GM23248 (cell line): ENCODE measurements at places on chromosomes 2 and 18. TPM values are rescaled to one million over a fixed set of nuclear protein-coding genes. Genes with fewer than 3 reads are reported as not detected.

TMEM200C gene
- not detected in 2 replicates for total RNA-seq

MOCOS gene
- 23.6 and 26.2 TPM in 2 replicates for total RNA-seq

ACVR2A gene
- 17.5 and 24.0 TPM in 2 replicates for total RNA-seq

VIL1 gene
- total RNA-seq, result not detected in 2 replicates

GCG gene
- not detected in 2 replicates for total RNA-seq

KCNJ3 gene
- total RNA-seq, result not detected in 2 replicates

DSG1 gene
- total RNA-seq, result not detected in 2 replicates

GRCh38 chr2:180191432-180192124 lies 184.5 kb upstream of the CWC22 start:
- no peak overlapping the region for H3K4me3 ChIP-seq
- no peak overlapping the region for H3K27ac ChIP-seq
- no peaks in the 10 kb centered on the region for H3K27me3 ChIP-seq
- H3K4me1 ChIP-seq, result peaks cover 5% of the 10 kb centered on the region; the same call in 1 of the 2 replicates
- peak; percentile 14 for DNase-seq

DNA sequence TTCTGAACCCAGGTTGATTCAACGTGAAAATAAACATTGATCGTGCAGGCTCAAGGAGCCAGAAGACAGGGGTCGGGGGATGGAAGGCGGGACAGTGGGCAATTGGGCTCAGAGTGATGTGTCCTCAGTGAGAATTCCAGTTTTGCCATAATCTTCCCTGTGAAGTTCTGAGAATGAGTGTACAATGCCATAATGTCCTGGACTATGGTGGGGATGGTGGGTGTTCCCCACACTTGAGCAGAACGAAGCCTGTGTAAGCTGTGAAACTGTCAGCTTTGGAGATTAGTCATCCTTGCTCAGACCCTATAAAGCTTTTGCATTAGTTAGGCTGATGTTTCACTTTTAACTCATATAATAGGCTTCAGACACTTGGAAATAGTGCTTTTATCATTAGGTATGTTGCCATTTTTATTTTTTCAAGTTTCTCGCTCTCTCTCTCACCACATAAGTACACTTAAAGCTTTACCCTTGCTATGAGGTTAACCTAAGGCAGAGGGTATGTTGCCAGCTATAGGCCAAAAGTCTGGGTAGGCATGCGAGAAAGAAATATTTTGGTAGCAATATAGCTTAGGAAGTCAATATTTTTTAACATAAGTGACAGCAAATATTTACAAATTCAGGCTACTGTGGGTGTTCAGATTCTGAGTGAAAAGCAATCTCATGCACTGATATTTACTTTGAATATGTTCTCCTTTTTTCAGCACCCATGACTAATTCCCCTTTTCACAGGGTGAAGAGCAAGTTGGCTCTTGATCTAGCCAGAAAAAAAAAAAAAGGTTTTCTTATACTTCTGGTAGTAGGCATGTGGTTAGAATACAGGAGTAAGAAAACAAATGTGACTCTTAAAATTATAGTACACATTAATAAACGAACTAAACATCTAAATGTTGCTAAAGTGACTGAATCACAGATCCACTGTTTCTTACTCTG lies 47.2 kb downstream of the CDC42EP3 start:
- H3K27ac ChIP-seq, result peak overlapping the region; percentile 89
- H3K36me3 ChIP-seq, result no peaks in the 10 kb centered on the region
- peak overlapping the region; percentile 44 for H3K4me3 ChIP-seq
- peaks cover 70% of the 10 kb centered on the region for H3K4me1 ChIP-seq
- DNase-seq, result peak; percentile 78

GRCh38 chr18:58992301-58993231 lies 127.9 kb downstream of the ZNF532 start:
- no peaks in the 10 kb centered on the region for H3K27me3 ChIP-seq
- peaks cover 41% of the 10 kb centered on the region for H3K4me1 ChIP-seq
- peak; percentile 62 for DNase-seq
- no peaks in the 10 kb centered on the region for H3K36me3 ChIP-seq

GRCh38 chr2:215746226-215746886 lies 267.0 kb downstream of the MREG start:
- no peak overlapping the region for H3K4me3 ChIP-seq

DNA sequence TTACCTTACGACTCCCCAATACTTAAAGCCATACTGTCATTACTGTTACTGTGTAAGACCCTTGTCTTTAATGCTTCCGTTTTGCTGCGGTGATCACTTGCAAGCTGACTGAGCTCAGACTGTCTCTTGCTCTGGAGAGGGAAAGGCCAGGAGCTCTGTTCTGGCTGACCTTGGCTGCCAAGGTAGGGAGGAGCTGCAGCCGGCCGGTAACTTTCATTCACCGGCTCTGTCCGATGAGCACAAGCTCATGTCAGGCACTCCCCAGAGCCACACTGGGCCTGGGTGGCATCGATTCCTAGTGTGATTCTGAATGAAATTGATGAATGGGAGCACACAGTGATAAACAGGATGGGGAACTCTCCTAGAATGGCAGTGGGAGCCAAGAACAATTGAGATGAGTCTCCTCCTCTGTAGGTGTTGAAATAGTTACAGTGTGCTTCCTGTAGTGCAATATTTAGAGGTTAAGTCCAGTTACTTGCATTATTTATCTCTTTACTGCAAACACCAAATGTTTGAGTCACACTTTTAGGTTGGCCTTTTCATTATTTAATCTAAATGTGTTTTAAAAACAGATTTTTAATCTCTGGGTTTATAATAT lies 100.9 kb downstream of the ATP9B start:
- H3K4me3 ChIP-seq, result no peak overlapping the region
- no peak overlapping the region for H3K27ac ChIP-seq
- peak; percentile 54 for DNase-seq
- no peaks in the 10 kb centered on the region for H3K36me3 ChIP-seq

- no peaks in the 10 kb centered on the region for H3K36me3 ChIP-seq
- DNase-seq, result no peak
- no peak overlapping the region for H3K27ac ChIP-seq
- H3K4me1 ChIP-seq, result no peaks in the 10 kb centered on the region
Measured at GRCh38 chr2:173815772-173816171, 149.4 kb downstream of the SP3 start.

GRCh38 chr2:17605696-17606095 lies 65.2 kb downstream of the VSNL1 start:
- no peaks in the 10 kb centered on the region for H3K27me3 ChIP-seq
- no peaks in the 10 kb centered on the region for H3K36me3 ChIP-seq
- no peak overlapping the region for H3K4me3 ChIP-seq
- H3K4me1 ChIP-seq, result no peaks in the 10 kb centered on the region
- no peak overlapping the region for H3K27ac ChIP-seq

GRCh38 chr2:154813636-154814035 lies 115.1 kb downstream of the KCNJ3 start:
- H3K27ac ChIP-seq, result no peak overlapping the region
- no peaks in the 10 kb centered on the region for H3K36me3 ChIP-seq
- no peaks in the 10 kb centered on the region for H3K4me1 ChIP-seq
- no peak for DNase-seq
- H3K4me3 ChIP-seq, result no peak overlapping the region

DNA sequence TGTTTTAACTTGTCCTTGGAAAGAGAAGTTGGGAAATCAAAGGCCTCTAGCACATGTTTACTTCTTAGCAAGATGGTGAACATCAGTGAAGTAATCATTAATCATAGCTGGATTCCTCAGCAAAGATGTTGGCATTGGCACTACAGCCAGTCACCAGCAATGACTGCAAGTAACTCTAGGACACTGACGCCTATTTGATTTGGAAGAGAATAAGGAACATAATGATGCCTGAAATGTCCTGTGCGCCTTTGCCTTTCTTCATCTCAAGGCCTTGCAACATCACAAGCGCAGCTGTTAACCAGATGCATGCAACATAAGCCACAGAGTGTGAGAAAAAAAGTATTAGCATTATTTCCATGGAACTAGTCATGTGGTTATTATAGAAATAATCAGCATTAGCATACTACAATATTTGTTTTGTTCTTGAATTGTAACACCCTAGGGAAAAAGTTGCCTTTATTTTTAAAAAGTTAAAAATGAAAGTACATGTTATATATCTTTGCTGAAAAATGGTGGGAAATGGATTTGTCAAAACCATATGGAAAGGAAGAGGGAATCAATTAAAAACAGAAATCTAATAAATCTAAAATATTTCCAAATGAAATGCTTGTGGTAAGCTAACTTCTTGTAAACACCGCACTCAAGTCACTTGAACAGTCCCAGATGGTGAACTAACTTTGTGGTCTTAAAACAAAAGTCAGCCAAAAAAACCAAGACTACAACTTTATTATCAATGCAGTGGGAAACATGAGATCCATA lies 55.6 kb downstream of the THADA start:
- peak overlapping the region; percentile 14; the same call in 1 of the 2 replicates for H3K4me3 ChIP-seq
- peak overlapping the region; percentile 94 for H3K27ac ChIP-seq
- peaks cover 37% of the 10 kb centered on the region for H3K4me1 ChIP-seq
- H3K27me3 ChIP-seq, result no peaks in the 10 kb centered on the region
- peak; percentile 98 for DNase-seq

DNA sequence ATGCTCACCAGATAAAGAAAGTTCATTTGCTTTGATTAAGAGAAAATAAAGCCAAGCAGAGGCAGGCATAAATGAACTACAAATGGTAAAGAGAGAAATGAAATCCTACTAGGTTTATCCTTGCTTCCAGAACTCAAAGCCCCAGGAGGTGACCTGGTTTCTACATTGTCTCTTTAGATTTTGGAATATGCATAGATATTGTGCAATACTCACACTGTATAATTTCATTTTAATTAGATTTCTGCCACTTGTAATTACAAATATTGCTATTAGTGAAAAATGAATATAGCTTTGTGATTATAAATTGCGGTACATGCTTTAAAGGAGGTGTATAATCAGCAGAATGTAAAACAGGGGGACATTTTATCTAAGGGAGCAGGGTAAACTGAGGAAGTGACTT lies 76.9 kb upstream of the NRXN1 start:
- no peak overlapping the region for H3K27ac ChIP-seq
- no peak overlapping the region for H3K4me3 ChIP-seq
- H3K4me1 ChIP-seq, result no peaks in the 10 kb centered on the region
- DNase-seq, result no peak
- no peaks in the 10 kb centered on the region for H3K36me3 ChIP-seq

GRCh38 chr18:78049281-78049680 lies 799.6 kb downstream of the GALR1 start:
- H3K27ac ChIP-seq, result no peak overlapping the region
- no peaks in the 10 kb centered on the region for H3K4me1 ChIP-seq
- DNase-seq, result no peak
- H3K36me3 ChIP-seq, result no peaks in the 10 kb centered on the region

DNA sequence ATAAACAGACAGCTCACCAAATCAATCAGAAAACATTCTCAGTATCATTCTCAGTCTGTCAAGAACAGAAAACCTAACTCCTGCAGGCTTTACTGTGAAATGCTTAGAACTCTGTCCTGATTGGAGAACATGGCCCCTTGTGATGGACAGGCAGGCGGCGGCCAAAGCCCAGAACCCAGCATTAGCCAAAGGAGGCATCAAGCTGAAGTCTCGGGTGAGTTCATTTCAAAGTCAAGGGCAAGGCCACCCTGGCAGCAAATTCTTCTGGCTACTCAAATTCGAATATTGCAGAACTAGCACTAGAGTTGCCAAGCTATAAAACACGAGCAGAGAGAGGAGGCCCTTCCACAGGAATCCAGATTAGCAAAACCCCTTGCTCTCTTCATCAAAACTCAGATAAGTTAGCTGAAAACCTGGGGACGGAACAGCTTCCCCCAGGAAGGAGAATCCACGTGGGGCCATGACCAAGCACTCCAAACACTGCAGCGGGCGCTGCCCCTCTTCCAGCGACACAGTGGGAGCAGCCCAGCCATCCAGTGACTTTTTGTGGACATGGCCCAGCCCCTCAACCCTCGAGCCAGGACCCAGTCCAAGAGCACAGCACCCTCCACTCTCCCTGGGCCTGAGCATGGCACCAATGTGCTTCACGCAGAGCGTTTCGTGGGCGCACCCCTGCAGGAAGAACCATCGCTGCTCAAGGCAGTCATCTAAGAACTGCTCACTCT lies 98.6 kb downstream of the HDAC4 start:
- H3K27me3 ChIP-seq, result no peaks in the 10 kb centered on the region
- no peaks in the 10 kb centered on the region for H3K36me3 ChIP-seq
- no peak overlapping the region for H3K27ac ChIP-seq
- no peak for DNase-seq
- 0 out of 2 replicates have a peak, but pooled peaks cover 9% of the 10 kb centered on the region for H3K4me1 ChIP-seq
